ENCODE measurements at places on chromosomes 5 and 9. TPM values are rescaled to one million over a fixed set of nuclear protein-coding genes. Genes with fewer than 3 reads are reported as not detected.

Gene TEX48
- not detected for total RNA-seq

Gene ANKRD20A1
- total RNA-seq, result 6.6 TPM

Gene NRARP
- total RNA-seq, result 12.1 TPM

Gene PCDHGB5
- total RNA-seq, result 13.4 TPM

Gene IFNE
- total RNA-seq, result 5.5 TPM

Gene LHX3
- not detected for total RNA-seq

Gene C5orf34
- 10.6 TPM for total RNA-seq

Gene TSSK1B
- total RNA-seq, result not detected

Gene PCDHGB4
- total RNA-seq, result 5.6 TPM

Gene GHR
- total RNA-seq, result 1.7 TPM

Gene PNPLA7
- 0.22 TPM for total RNA-seq

Gene TMEM171
- 26.5 TPM for total RNA-seq

Gene IFNA21
- not detected for total RNA-seq

Gene ZNF454
- 1.3 TPM for total RNA-seq

Gene CNTNAP3
- 90.7 TPM for total RNA-seq

Gene PROB1
- total RNA-seq, result 1.7 TPM

Gene PCDHB4
- total RNA-seq, result 0.13 TPM

Gene SLC26A2
- total RNA-seq, result 28.2 TPM

Gene ACOT12
- total RNA-seq, result not detected

Gene ROPN1L
- 0.53 TPM for total RNA-seq

Gene CNTFR
- not detected for total RNA-seq

Gene RORB
- total RNA-seq, result not detected

Gene SPATA31A3
- not detected for total RNA-seq

Gene PCDHB11
- total RNA-seq, result 0.27 TPM

Gene CCDC112
- 18.6 TPM for total RNA-seq

Gene KCNT1
- not detected for total RNA-seq

Gene INSL4
- not detected for total RNA-seq

Gene FLT4
- total RNA-seq, result 1.9 TPM

Gene HACD4
- total RNA-seq, result 1.1 TPM

Gene GABRA6
- 0.66 TPM for total RNA-seq

Gene ARL15
- 48.8 TPM for total RNA-seq

Gene AGTPBP1
- 37.4 TPM for total RNA-seq
